ENCODE measurements at places on chromosomes 5 and 9.

- DNase-seq: no peak
These were observed 81.1 kb downstream of the AOPEP start for GRCh38 chr9:94807556-94807955.

GRCh38 chr5:54315736-54316528 is 5.6 kb upstream of the ARL15 start:
- no peak for DNase-seq

DNA sequence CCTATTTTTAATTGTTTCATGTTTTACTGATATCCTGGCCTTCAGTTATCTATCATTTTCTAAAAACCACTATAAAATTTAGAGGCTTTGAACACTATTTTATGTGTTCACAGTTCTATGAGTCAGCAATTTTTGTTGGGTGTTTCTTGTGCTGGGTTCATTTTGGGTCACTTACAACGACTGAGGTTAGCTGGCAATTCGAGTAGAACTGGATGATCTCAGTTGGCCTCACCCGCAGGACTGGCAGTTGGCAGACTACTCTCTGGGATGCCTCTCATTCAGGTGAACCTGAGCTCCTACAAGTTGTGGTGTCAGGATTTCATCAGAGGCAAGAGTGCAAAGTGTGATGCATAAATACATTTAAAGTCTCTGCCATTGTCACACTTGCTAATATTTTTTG is 151.0 kb upstream of the PAPPA start:
- DNase-seq: peak; percentile 47

GRCh38 chr9:127873223-127873691 is 4.2 kb downstream of the AK1 start:
- DNase-seq: no peak

DNA sequence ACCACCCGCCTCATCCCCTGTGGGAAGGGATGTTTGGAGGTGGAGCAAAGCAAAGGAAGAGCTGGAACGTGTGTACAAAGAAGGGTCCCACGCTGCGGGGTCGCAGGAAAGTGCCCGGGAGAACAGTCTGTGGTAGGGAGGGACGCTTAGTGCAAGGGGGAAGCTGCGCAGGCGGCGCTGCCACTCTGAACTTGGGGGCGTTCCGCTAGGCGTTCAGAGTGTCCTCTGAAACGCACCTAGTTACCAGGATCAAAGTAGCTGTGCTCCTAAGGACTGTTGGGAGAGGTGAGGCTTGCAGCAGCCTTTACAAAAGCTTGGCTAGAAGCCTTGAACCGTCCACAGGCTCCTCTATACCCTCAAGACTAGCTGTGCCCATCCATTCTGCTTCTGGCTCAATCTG is 29.3 kb upstream of the PDE8B start:
- DNase-seq: no peak

GRCh38 chr9:34987160-34987901 is 2.2 kb upstream of the DNAJB5 start:
- DNase-seq: no peak

- DNase-seq: no peak
These were observed 194.6 kb upstream of the KIF2A start for GRCh38 chr5:62111428-62111827.

DNA sequence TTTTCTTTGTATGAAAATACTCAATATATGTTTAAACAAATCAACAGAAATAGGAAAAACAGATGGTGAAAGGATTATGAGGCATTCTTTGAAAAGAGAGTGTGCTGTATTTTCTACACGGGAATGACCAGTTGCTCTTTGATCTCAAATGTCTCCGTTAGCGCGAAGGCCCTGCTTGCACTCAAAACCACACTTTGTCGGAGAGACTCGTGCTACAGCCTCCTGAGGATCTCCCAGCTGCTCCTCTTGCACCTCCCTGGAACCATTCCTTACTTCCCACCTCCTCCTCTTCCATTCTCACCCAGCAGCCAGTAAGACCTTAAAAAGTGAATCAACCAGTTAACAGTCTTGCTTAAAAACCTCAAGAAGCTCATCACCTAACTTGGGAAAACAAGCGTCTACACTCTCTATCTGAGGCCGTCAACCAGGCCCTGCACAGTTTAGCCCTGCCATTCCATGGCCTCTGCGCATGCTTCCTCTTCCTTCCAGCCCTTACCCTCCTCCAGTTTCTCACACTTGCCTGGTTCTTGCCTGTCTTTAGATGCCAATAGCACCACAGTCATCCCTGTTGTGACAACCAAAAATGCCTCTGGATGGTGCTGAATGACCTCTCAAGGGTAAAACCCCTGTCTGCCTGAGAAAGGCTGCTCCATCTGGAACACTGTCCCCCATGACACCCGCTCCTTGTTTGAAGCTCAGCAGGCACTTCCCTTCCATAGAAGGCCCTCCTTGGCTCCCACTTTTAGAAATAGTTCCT is 594.7 kb upstream of the WWC1 start:
- no peak for DNase-seq

GRCh38 chr9:136107953-136108647 is 10.6 kb downstream of the TMEM250 start:
- no peak for DNase-seq

DNA sequence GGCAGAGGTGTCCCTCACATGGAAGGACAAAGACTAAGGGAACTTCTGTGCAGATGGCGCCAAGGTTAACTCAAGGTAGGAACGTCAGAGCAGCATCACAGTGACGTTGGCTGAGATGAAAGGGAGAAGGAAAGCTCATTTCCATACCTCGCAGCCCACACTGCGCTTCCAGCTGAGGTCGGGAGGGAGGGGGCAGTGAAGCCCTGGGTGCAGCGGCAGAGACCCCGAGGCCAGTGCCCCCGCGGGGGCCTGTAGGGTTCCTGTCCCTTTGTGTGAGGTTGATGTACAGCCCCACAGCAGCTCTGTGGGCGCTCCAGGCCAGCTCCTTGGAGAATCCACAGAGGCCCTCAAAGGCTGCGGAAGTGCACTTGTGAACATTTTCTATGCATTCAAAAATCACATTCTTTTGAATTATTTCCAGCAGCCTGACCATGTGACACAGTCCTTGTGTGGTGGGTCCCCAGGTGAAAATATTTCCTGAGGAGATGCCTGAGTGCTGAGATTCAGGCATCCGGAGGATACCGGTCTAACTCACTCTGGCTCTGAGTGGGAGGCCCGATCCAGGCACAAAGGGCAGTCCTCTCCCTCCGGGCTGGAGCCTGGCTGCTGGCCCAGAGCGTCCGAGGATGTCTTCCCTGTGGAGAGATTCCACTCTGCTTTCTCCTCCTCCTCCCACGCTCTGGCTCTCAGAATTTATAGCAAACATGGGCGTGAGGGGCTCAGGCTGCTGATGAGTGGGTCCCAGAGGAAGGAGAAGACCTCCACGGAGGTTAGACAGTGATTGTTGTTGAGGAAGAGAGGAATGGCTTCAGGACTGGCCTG is 150.7 kb downstream of the ICE1 start:
- no peak for DNase-seq

- DNase-seq: no peak
These were observed 24.4 kb upstream of the C5orf46 start for GRCh38 chr5:147930769-147931168.

- DNase-seq: no peak
These were observed 457 bp upstream of the IDNK start for GRCh38 chr9:83622433-83622938.

DNA sequence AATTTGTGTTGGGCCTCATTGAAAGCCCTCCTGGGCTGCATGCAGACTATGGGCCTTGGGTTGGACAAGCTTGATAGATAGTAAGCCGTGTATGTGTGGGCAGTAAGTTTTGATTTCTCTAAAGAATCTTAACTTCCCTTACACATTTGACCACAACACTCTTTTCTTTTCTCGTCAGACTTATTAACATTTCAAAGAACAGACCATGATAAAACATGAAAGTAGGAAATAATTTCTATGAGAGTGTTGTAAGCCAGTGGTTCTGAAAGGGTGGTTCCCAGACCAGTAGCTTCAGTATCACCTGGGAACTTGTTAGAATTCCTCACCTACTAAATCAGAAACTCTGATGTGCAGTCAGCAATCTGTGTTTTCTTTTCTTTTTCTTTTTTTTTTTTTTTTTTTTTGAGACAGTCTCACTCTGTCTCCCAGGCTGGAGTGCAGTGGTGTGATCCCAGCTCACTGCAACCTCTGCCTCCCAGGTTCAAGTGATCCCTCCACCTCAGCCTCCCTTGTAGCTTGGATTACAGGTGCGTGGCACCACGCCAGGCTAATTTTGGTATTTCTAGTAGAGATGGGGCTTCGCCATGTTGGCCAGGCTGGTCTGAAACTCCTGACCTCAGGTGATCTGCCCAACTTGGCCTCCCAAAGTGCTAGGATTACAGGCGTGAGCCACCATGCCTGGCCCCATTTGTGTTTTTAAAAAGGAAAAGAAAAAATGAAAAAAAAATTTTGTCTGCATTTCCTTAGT is 20.0 kb upstream of the GCNT1 start:
- DNase-seq: no peak

DNA sequence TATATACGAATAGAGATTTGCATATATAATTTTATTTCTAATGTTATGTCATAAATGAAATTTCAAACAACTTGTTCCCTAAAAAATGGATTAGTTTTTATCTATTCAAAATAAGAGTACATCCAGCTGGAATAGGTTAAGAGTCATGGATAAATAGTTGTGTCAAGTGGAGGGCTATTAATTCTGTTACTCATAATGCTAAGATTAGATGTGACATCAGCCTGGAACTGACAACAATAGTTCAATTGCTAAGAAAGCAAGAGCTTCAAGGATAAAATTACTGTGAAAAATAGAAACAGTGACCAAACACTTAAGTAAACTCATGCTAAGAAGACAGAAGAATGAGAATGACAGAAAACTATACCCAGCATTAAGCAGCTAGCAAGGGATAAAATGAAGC is 92.2 kb upstream of the CDH9 start:
- no peak for DNase-seq

DNA sequence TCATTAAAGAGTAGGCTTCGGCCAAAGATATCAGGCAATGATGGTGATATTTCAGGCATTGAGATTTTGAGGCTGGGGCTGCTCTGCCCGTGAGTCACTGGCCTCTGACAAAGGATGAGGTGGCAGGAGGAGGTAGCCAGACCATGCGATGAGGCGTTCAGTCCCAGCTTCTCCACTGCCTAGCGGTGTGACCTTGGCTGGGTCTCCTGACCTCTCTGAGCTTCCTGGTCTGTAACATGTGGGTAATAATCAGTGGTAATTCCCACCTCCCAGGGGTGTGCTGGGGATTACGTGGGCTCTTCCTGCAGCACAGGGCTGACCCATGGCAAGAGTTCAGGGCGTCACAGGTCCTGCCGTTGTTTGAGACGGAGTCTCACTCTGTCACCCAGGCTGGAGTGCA is 73.2 kb upstream of the RAPGEF1 start:
- DNase-seq: peak; percentile 5

- DNase-seq: no peak
These were observed 457.9 kb downstream of the ENC1 start for GRCh38 chr5:74182603-74183002.

DNA sequence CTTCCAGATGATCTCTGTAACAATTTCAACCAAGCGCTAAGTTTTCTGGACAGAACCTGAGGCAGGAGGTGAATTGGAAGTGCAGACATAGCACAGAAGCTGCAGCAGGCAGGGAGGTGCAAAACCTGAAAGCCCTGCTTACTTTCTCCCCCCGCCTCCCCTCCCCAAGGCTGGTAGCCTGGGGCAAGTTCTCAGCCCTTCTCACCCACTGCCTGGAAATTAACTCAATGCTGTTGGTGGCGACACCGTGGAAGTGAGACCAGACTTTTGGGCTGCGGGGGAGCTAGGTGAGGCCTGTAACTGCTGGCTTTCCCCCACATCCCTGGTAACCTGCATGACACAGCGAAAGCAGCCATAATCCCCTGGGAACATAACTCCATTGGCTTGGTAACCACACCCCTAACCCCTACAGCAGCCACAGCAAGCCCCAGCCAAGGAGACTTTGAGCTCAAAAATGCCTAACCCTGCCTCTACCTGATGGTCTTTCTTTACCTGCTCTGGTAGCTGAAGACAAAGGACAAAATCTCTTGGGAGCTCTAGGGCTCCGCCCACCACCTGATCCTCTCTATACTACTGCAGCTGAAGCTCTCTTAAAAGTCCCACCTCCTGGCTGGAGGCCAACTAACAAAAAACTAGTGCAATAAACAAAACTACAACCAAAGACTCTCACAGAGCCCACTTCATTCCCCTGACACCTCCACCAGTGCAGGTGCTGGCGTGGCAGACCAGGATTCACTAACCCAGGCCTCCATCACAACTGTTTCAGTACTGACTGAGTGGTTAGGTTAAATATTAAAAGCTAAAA is 11.9 kb upstream of the OR13C8 start:
- DNase-seq: no peak

GRCh38 chr9:104027295-104027694 is 66.8 kb upstream of the SMC2 start:
- no peak for DNase-seq

DNA sequence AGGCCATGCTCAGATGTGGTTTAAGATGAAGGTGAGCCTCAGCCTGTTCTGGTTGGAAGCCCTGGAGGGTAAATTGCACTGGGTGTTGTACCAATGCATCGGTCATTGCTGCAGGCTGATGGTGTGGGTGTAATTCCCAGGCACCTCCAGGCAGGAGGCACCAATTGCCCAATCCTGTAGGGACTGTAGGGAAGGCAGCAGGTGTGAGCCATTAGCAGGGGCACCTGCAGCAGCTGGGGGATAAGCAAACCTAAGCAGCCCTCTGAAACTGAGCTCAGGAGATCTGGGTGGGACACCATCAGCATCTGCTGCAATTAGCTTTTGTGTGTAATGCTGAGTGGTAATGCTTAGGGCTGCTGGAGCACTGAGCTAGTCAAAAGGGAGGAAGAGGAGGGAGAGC is 190.1 kb upstream of the TBC1D2 start:
- no peak for DNase-seq

GRCh38 chr9:122053567-122054350 is 39.3 kb downstream of the TTLL11 start:
- DNase-seq: no peak

- DNase-seq: no peak
These were observed 213.0 kb downstream of the ROR2 start for GRCh38 chr9:91736898-91737601.

GRCh38 chr9:101527066-101527465 is 6.6 kb upstream of the RNF20 start:
- DNase-seq: peak; percentile 66

- DNase-seq: no peak
These were observed 31.7 kb downstream of the MTX3 start for GRCh38 chr5:79959407-79959806.

DNA sequence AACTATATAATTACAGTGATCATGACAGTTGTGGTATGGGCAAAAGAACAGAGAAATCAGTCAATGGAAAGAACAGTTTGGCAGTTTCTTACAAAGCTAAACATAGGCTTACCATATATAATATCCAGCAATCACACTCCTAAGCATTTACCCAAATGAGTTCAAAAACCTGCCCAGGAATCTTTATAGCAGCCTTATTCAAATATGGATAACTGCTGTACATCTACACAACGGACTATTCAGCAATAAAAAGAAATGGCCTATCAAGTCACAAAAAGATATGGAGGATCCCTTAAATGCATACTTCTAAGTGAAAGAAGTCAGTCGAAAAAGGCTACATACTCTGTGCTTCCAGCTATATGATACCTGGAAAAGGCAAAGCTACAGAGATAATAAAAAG is 36.6 kb downstream of the ERMP1 start:
- DNase-seq: no peak

GRCh38 chr9:34777666-34778065 is 67.7 kb upstream of the CCL21 start:
- DNase-seq: no peak
